ENCODE measurements at places on chromosomes 6 and 20.

- no peak for DNase-seq
Measured at GRCh38 chr20:19920381-19921138, 96.6 kb upstream of the NAA20 start.

- DNase-seq, result no peak
Measured at GRCh38 chr6:3749977-3750316, 1.6 kb downstream of the PXDC1 start.

- no peak for DNase-seq
Measured at GRCh38 chr6:137847748-137848147, 19.3 kb upstream of the TNFAIP3 start.

DNA sequence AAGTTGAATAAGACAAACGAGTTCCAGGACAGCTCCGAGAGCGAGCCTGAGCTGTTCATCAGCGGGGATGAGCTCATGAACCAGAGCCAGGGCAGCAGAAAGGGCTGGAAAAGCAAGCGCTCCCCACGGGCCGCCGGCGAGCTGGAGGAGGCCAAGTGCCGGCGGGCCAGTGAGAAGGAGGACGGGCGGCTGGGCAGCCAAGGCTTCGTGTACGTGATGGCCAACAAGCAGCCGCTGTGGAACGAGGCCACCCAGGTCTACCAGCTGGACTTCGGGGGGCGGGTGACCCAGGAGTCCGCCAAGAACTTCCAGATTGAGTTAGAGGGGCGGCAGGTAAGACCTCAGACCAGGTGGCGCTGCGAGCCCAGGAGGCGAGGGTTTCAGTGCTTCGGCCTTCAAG is 56.0 kb upstream of the TMEM181 start:
- no peak for DNase-seq

DNA sequence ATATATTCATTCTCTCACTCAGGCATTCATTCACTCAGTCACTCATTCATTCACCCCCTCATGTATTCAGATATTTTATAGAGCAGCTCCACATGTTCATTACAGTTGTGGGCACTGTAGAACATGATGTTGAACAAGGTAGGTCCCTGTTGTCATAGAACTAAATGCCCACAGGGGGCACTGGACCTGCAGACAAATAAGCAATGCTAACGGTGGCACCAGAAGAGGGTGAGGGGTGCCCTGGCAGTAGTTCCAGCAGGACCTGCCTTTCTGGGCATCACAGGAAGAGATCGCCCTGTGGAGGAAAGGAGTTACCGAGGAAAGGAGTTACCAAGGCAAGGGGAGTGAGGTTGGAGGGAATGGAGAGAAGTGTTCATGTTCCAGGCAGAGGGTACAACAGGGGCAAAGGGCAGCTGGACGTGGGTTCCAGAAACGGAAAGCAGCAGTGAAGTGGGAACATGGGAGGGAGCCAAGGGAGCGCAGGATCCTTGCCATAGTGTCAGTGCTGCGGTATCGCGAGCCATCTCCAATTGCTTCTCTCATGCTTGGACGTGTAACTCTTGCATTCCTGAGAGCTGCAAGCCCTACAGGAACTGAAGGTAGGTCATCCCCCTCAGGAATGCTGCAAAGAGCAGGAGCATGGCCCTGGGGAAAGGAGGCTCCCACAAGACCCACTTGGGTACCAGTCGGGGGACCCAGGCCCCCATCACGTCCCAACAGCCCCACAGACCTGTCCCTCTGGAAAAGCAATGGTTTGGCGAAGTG is 128.2 kb downstream of the EDN3 start:
- no peak for DNase-seq

Data from AG09309 (cell line).